Neural crest cell (in vitro differentiated cells): ENCODE measurements at places on chromosomes 6 and 20. TPM values are rescaled to one million over a fixed set of nuclear protein-coding genes. Genes with fewer than 3 reads are reported as not detected.

DNA sequence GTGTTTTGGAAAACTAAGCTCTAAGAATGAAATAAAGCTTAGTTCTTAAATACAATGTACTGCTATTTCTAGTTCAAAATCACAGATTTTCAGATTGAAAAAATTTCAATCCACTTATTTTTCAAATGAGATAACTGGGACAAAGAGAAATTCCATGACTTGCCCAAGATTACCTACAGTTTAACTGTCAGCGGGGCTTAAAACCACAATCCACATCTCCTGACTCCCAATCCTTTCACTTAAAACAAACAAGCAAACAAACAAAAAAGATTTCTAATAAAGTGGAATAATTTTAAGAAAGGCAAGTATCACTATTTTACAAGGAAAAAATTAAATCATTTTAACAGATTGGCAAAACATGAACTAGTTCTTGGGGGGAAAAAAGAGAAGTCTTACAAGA lies 4.2 kb downstream of the PHIP start:
- DNase-seq = no peak

- DNase-seq = no peak
Observed at GRCh38 chr6:124064317-124065113, 260.9 kb downstream of the NKAIN2 start.

- no peak for DNase-seq
Observed at GRCh38 chr6:44333942-44334341, 8.5 kb upstream of the SPATS1 start.

- DNase-seq = peak; percentile 4
Observed at GRCh38 chr6:40536442-40536841, 50.7 kb downstream of the LRFN2 start.

GRCh38 chr6:14472986-14473337 lies 355.4 kb downstream of the CD83 start:
- DNase-seq = no peak

GRCh38 chr6:152573762-152574161 lies 63.4 kb downstream of the SYNE1 start:
- DNase-seq = no peak

DNA sequence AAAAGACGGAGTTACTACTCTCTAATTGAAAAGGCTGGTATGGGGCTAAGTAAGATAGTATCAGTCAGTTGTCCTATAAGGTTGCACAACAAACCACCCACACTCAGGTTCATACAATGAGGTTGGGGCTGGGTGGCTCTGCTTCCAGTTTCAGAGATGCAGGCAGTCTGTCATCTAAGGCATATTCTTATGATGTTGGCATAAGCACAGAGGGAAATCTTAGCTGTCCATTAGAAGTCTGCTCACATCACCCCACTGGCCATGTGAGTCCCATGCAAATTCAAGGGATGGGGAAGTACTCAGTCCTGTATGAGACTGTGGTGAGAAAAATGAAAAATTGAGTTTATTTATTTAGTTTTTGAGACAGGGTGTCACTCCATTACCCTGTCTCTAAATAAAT lies 118.6 kb downstream of the LAMP5 start:
- no peak for DNase-seq

GRCh38 chr20:13426870-13427269 lies 205.8 kb downstream of the ISM1 start:
- DNase-seq = no peak

DNA sequence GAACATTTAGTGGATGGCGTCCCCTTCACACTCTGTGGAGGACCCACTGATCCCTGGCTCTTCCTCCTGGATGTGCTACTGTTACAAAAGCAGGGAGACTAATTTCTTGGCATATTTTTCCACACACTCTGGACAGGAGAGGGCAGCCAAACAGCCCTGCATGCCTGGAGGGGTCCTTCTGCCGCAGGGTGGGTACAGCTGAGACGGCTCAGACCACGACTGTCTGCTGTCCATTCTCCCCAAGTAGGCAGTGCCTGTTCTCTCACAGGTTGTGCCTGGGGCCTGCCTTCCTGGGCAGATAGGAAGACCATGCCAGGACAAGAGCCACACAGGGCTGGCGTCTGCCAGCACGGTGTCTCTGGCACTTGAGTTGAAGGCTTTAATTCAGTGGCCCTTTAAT lies 260.1 kb downstream of the FOXC1 start:
- DNase-seq = no peak

- no peak for DNase-seq
Observed at GRCh38 chr20:52242237-52243230, 51.0 kb upstream of the ZFP64 start.

DNA sequence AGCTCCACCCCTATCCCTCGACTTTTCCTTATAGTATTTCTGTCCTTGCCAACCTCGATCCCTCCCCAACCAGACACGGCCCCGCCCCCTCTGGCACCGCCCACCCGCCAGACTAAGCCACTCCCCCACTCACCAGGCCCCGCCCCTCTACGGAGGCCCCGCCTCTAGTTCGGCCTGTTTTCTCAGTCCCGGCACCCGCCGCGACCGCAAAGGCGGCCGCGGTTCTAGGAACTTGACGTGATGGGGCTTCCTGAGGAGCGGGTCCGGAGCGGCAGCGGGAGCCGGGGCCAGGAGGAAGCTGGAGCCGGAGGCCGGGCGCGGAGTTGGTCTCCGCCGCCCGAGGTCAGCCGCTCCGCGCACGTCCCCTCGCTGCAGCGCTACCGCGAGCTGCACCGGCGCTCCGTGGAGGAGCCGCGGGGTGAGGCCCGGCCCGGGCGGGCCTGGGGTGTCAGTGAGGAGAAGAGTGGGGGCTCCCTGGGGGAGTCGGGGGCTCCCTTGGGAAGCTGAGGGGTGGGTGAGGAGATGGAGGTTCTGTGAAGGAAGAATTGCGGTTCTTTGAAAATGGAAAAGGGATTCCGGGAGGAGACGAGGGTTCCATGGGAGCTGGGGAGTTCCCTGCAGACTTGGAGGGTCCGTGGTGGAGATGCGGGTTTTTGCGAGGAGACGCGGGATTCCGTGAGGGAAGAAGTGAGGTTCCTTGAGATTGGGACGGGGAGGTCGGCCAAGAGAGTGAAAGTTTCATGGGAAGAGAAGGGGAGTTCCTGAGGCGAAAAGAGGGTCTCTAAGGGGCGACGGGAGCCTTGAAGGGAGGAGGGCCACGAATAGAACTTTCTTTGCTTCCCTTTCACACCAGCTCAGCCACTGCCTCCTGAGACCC lies at the start of gene ACSS2:
Gene ACSS2, plus strand, starts transcription at position 207 of the 877 bp plus-strand sequence. Its CDS starts 34 bp downstream, at position 241.
- DNase-seq = no peak

DNA sequence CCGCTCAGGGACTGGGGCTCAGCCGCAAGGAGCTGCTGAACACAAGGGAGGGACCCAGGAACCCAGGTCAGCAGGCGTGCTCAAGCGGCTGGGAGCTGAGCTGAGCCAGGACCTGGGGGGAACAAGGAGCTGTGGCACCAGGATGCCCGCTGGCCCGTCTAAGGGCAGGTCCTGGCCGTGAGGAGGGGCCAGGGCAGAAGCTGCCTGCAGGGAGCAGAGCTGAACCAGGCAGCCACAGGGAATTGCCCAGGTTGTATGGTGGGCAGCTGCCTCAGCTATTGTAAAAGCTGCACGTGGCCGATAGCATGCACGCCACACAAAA lies 133.3 kb downstream of the AGPAT4 start:
- DNase-seq = no peak

DNA sequence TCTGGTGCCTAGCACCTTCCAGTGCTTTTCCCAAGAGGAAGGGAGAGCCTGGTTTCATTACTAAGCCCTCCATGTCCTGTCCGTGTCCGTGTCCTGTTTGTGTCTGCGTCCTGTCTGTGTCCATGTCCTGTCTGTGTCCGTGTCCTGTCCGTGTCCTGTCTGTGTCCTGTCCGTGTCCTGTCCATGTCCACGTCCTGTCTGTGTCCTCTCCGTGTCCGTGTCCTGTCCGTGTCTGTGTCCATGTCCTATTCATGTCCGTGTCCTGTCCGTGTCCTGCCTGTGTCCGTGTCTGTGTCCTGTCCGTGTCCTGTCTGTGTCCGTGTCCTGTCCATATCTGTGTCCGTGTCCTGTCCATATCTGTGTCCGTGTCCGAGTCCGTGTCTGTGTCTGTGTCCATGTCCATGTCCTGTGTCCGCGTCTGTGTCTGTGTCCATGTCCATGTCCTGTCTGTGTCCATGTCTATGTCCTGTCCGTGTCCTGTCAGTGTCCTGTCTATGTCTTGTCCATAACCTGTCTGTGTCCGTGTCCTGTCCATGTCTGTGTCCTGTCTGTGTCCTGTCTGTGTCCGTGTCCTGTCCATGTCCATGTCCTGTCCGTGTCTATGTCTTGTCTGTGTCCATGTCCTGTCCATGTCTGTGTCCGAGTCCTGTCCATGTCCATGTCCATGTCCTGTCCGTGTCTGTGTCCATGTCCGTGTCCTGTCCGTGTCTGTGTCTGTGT lies 54.4 kb upstream of the BHLHE23 start:
- no peak for DNase-seq

DNA sequence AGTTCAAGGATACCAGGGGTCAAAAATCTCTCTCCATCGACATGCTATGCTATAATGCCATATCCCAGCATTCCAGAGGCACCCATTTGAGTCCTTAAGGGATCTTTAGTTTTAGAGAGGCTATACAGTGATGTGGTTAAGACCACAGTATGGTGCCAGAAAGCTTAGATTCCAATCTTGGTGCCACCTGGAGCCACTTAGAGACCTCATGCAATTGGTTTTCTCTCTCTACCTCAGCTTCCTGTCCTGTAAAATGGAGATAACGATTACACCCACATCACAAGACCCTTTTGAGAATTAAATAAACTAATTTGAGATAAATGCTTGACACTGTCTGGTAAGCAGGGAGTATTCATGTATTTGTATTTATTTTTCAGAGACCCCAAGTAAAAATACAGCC lies 39.0 kb downstream of the PLAGL1 start:
- DNase-seq = no peak

DNA sequence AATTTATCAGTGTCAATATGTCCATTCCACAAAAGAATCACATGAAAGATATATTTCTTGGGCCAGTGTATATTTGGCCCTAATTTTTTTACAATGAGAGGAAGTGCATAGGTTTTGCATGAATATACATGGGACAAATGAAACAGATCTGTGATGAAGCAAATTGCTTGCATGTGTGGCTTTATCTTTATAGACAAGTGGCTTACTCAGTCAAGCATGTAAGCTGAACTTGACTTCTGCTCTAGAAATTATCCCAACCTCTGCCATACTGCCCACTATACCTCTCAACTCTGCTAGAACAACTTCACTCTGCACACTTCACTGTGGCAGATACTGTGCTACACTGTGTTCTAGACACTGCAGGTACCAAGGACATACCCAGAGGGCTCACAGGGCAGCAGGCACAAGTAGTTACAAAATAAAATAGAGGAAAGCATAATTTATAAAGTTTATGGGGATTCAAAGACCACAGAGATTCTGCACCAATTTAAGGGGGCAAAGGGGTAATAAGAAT lies 349.2 kb upstream of the HSF2 start:
- DNase-seq = no peak

GRCh38 chr20:51488331-51488730 lies 54.2 kb downstream of the NFATC2 start:
- no peak for DNase-seq

DNA sequence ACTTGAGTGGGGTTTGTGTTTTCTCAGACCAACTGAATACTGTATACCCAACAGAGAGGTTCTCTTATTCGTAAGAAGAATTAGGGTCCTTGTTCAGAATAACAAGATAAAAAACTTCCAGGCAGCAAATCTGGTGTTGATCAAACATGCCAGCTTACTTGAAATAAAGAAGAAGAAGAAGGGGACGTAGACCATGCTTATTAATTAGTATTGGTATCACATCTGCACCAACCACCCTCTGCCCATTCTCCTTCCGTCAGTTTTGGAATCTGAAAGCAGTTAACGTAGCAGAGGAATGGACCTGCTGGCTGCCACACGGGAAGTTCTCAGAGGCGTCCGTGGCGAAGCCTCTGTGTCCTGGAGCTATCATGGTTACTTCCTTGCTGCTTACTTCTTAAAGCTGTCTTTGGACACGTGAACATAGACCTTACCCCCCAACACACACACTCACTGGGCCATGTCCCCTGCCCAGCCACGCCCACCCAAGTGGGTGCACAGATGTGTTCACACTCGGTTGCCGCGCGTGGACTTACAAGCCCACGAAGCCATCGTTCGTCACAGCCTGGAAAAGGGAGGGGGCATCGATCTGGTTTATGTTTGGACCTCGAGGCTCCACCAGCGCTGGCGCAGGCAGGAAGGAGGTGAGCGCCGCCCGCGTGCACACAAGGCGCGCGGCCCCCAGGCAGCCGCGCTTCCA lies 4.1 kb upstream of the DLL1 start:
- no peak for DNase-seq

DNA sequence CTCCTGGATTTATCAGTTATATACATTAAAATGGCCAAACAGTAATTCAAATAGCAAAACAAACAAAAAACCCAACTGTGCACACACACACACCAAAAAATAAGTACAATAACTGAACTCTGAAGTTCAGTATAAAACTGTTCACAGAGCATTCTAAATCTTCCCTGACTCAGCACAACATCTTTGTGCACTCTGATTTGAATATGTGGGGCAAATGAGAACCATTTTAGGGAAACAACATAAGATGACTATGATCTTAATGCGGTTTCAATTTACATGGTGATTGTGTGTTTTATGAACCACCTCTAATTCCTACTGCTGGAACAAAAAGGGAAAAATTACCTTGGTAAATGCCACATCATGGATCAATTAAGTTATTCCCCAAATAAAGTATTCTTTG lies 41.7 kb downstream of the PLAGL1 start:
- DNase-seq = no peak

PTPRA gene
- 86.5 and 88.7 TPM in 2 replicates for total RNA-seq

GPR63 gene
- total RNA-seq = 6.0 and 6.9 TPM in 2 replicates

OTOR gene
- not detected in 2 replicates for total RNA-seq

OPN5 gene
- total RNA-seq = not detected in 2 replicates

SLC22A2 gene
- not detected in 2 replicates for total RNA-seq

HLA-G gene
- total RNA-seq = not detected in 2 replicates

DNAH8 gene
- total RNA-seq = 0.05 and 0.39 TPM in 2 replicates

GJA10 gene
- not detected in 2 replicates for total RNA-seq

NOL4L gene
- total RNA-seq = 52.3 and 53.6 TPM in 2 replicates

WFDC5 gene
- total RNA-seq = not detected in 2 replicates

BPIFB4 gene
- total RNA-seq = not detected in 2 replicates

SLC9A8 gene
- total RNA-seq = 9.1 and 9.7 TPM in 2 replicates

CHRNA4 gene
- total RNA-seq = 5.4 and 6.3 TPM in 2 replicates

ARMC2 gene
- 10.0 and 10.1 TPM in 2 replicates for total RNA-seq

BPHL gene
- total RNA-seq = 45.7 and 47.4 TPM in 2 replicates

MEI4 gene
- total RNA-seq = 0.44 and 0.64 TPM in 2 replicates

SMPD2 gene
- 9.7 and 10.1 TPM in 2 replicates for total RNA-seq

SIGLEC1 gene
- total RNA-seq = not detected in 2 replicates

C6orf15 gene
- not detected in 2 replicates for total RNA-seq

GLP1R gene
- total RNA-seq = 0.65 and 0.89 TPM in 2 replicates

NKAIN2 gene
- total RNA-seq = 0.36 and 1.1 TPM in 2 replicates
